ENCODE measurements at places on chromosomes 6 and 20.
A peak's percentile ranks its signal among the peaks of the same experiment; 100 is the strongest.

- no peak for DNase-seq
Observed at GRCh38 chr6:167832497-167833395, 6.0 kb downstream of the AFDN start.

GRCh38 chr20:5821627-5822215 lies 71.5 kb downstream of the SHLD1 start:
- peak; percentile 40 for DNase-seq

DNA sequence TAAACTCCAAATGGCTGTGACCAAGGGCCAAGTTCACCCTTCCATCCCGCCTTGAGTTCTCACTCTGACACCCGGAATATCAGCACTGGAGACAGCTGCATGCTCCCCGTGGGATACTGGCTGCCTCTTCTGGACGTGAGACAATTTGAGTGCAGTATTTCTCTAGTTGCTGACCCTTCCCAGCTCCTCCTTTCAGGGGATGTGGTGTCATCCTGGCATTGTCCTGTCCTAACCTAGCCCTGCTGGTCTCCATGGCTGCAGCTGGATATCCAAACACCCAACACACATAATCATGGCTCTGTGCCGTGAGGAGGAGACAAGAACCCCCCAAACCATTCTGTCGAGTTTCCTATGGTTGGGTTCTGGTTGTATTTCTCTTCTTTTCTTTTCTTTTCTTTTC lies 82.6 kb downstream of the PAX1 start:
- no peak for DNase-seq

DNA sequence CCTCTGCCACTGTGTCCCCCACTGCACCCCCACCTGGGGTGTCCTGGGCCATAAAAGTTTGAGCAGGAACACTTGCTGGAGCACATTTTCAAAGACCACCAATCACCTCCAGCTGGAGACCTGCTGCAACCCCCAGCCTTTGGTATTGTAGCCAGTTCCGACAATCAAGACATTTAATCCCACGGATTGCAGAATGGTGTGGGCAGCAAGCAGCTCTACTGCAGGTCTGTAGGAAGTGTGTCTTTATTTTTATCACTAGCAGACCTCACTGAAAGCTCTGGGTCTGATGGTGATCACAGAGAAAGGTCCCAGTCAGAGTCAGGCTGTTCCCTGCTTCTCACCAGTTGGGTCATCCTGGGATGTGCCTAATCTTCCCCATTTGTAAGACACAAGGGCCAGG lies 167.1 kb upstream of the ECI2 start:
- DNase-seq: no peak
